CD4-positive, alpha-beta T cell treated with Interleukin-4 for 4 hours (primary cell): ENCODE measurements at places on chromosomes 5 and 9.

DNA sequence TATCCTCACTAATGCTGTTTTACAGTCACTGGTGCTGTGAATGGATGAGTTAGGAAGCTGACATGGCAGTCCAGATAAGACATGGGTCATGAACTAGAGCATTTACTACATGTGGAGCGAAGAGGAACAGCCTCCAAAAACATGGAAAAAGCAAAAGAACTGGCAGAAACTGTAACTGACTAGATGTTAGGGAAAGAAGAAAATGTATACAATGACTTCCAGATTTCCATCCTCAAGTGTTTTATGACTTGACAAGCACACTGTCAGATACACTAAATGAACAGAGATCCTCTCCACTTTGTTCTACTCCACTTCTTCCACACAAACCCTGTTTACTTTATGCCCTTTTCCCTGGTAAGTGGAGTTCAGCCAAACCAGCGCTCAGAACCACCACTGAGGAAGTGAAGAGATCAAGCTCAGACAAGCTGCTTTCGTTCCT lies 11.5 kb downstream of the HMGCS1 start:
- no peak for DNase-seq

GRCh38 chr9:34652602-34653000 lies 616 bp downstream of the IL11RA start:
- DNase-seq = no peak

DNA sequence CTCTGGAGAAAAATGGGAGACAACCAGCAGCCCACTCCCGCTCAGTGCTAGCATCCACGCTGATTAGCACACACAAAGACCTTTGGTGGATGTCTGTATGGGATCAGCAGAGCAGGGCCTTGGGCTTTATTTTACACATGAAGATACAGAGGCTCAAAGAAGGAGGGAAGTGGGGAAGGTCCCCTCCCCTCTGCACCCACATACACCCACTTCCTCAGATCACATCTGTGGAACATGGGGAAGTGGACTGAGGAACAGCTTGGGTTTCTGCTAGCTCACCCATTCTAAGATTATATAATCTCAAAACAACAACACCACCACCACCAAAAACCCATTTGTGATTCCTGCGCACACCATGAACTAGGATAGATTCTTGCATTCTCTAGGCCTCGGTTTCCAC lies 14.0 kb downstream of the GGTA1 start:
- no peak for DNase-seq

DNA sequence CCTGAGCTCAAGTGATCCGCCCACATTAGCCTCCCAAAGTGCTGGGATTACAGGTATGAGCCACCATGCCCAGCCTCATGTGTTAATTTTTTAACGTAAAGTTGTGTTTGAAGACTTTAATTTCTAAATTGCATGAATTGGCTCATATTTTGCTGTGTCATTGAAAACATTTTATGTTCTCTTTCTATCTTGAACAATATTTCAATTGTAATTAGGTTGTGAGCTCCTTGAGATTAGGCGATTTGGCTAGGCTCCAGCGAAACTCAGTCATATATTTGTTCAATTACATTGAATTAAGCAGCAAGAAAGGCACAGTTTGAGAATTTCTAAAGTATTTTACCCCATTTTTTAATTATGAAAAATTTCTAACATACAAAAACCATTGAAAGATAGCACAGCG lies 34.0 kb downstream of the GAPVD1 start:
- DNase-seq = no peak

GRCh38 chr9:23413541-23413940 lies 412.5 kb downstream of the ELAVL2 start:
- no peak for DNase-seq

- DNase-seq = no peak
These were observed 11.1 kb downstream of the KIAA1191 start for GRCh38 chr5:176350416-176350815.

DNA sequence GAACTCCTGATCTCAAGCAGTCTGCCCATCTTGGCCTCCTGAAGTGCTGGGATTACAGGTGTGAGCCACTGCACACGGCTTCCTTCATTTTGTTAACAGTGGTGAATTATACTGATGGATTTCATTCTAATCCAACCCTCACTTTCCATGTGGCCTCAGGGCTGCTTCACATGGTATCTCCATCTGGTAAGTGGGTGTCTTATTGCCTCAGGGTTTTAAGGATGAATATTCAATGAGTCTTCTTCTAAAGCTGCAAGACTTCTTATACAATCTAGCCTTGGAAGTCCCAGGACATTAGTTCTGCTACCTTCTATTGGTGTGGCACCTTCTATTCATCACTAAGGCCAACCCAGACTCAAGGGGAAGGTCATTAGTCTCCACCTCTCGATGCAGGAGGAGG lies 8.7 kb upstream of the RASEF start:
- no peak for DNase-seq

DNA sequence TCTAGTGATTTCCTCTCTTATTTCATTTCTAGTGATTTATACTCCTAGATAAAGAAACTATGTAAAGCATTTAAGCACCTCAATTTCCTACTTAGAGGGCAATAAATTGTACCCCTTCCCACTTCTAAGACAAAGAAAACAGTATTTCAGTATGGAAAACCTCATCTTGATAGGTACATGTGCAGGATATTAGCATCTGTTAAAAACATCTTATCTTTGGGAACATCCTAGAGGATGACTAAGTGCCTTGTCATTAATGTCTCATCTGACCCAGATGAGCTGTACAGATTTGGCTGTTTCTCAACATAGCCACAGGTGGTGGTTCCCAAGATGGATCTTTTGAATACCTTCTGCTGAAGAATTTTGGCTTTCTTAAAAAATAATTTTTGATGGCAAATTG lies 5.7 kb downstream of the MEGF10 start:
- no peak for DNase-seq

DNA sequence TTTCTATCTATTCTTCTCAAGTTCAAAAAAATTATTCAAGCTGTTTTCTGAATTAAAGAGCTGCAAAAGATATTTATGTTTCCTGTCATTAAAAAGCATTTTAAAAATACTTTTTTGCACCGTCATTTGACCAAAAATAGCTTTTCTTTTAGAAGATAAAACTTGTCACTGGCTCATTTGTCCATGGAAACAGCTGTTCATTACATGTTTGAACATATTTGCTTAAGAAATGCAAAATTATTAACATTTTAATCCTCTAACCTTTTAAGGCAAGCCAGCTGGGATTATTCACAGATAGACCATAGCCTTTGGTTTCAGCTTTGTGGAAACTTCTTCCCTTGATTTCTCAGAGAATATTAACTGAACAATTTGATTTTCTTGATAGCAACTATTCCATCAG lies 393.9 kb downstream of the TUSC1 start:
- DNase-seq = no peak

GRCh38 chr5:11946317-11946716 lies 42.1 kb upstream of the CTNND2 start:
- DNase-seq = no peak

DNA sequence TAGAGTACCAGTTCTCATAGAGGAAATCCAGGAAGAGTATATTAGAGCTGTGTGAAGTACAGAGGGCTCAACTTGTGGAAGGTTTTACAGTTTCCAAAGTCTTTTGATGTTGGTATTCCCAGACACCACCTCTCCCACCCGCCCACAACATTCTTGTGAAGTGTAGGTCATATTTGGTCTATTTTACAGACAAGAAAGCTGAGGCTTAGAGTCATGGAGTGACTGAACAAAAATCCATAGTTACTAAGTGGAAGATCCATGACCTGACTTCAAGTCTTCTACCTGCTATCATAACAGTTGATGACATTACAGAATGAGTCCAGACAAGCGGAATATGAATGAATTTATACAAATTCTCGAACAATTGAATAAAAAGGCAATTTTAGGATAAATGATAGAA lies 187.1 kb upstream of the RPS23 start:
- no peak for DNase-seq
